ENCODE measurements at places on chromosomes 6 and 20.

- DNase-seq, result peak; percentile 61
Observed at GRCh38 chr20:34708621-34709043, 4.5 kb downstream of the TP53INP2 start.

DNA sequence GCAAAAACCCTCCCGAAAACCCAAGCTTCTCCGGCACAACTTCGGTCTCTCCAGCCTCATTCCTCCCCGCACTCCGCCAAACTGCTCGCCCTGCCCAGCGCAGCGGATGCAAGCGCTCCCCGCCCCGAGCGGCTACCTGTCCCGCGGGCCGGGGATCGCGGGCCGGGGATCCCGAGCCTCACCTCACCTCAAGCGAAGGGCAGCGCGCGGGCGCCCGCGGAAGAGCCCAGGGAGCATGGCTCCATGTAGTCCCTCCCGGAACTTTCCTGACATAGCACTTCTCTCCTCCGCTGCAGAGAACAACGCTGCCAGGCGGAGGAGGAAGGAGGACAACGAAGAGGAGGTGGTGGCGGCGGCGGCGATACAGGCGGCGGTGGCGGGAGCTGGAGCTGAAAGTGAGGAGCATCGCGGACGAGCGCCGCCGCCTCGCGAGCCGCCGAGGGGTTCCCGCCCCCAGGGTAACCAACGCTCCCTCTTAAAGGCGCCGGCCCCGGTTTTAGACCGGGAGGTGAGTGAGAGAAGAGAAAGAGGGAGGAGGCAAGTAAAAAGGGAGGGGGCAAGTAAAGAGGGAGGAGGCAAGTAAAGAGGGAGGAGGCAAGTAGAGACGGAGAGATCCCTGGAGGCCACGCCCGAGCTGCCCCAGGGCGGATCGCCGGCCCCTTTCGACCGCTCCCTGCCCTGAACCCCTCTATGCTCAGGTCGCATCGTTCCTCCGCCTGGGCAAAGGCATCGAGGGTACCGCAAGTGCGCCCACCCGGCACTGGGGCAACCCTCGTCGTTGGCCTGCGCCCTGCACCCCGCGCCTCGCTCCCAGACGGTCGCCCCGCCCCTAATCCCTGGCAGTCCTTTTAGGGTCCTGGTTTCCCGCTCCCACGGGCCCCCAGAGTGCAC is at the start of gene GPR63:
Gene GPR63 (minus strand): TSS at position 397 of the 891 bp plus-strand sequence. CDS start 37,746 bp downstream, outside the sequence.
- DNase-seq, result peak; percentile 30

DNA sequence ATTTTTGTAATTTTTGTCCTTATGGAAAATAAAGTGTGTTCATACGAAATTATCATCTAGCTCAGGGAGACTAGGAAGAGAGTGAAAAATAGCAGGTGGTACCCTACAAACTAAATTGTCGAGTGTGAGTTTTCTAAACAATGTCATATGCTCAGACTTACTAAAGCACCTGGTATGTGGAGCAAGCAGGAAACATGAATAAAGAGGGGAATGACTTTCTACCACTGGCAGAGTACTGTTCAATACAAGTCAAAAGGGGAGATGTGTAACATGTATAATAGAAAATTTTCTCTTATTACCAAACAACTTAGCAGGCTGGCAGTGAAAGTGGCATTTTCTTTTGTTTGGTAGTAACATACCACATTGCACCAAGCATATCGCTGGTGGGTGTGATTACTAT is 36.1 kb downstream of the CTNNBL1 start:
- peak; percentile 34 for DNase-seq

DNA sequence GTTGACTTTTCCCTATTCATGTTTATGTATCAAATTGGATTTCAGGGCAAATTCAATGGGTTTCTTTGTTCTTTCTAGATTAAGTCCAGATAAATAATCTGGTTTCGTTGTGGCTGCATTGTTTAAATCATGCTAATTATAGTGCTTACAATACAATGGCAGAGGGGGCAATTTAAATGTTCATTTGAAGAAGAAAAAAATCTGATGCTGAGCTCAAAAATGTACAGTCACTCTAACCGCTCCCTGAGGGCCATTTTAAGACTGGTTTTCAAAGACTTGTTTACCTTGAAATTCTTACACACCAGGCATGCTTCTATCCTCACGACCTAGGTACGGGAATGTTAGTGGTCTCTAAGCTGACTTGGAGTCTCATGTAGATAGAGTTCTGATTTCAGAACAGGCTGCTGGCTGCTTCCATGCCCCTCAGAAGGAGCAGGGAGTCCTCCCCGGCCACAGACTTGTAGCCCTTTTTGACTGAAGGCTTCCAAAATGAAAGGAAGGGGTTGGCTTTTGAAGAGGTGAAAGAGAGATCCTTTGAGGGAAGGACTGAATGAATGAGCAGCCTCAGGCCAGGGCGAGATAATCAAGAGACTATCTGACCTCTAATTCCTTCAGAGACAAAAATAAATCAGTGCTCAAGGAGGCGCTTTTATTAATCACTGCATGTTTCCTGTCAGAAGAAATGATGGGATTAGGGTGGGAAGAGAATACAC is 86.1 kb upstream of the ZNF217 start:
- no peak for DNase-seq

Data from lung microvascular endothelial cell (primary cell).